ENCODE measurements at places on chromosomes 4 and X. TPM values are rescaled to one million over a fixed set of nuclear protein-coding genes. Genes with fewer than 3 reads are reported as not detected.

Gene CPLX1
- 14.5 TPM for total RNA-seq

GRCh38 chrX:100435726-100436125 is 25.7 kb upstream of the PCDH19 start:
- no peak overlapping the region for H3K27ac ChIP-seq
- no peaks in the 10 kb centered on the region for H3K36me3 ChIP-seq
- H3K4me1 ChIP-seq: no peaks in the 10 kb centered on the region
- H3K27me3 ChIP-seq: no peaks in the 10 kb centered on the region

- H3K4me3 ChIP-seq: no peak overlapping the region
- DNase-seq: no peak
- H3K4me1 ChIP-seq: no peaks in the 10 kb centered on the region
- H3K27ac ChIP-seq: no peak overlapping the region
- no peaks in the 10 kb centered on the region for H3K36me3 ChIP-seq
- H3K27me3 ChIP-seq: no peaks in the 10 kb centered on the region
These were observed 13.3 kb downstream of the SLC38A5 start for GRCh38 chrX:48456628-48457331.

DNA sequence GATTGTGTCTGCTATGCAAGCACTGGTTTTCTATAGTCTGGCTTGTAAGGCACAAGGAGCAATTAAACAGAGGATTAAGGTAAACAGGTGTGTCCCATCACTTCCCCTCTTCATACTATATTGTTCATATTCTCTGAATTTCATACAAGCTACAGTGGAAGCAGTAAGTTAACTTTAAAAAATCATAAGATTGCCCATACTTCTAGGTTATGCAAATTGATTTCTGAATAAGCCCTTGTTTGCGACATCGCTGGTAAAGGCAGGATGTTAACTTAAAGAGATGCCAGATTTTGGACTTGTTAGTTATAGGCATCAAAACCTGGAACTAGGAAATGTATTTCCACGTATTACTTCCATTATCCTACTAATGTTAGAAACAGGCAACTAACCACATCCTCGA is 1.0 kb upstream of the TMEM131L start:
- no peaks in the 10 kb centered on the region for H3K36me3 ChIP-seq
- DNase-seq: no peak
- H3K27ac ChIP-seq: peak overlapping the region; percentile 56
- H3K4me3 ChIP-seq: no peak overlapping the region
- no peaks in the 10 kb centered on the region for H3K27me3 ChIP-seq
- peaks cover 37% of the 10 kb centered on the region for H3K4me1 ChIP-seq

GRCh38 chr4:169246279-169246678 is 24.5 kb downstream of the SH3RF1 start:
- H3K4me1 ChIP-seq: peaks cover 37% of the 10 kb centered on the region
- no peak overlapping the region for H3K27ac ChIP-seq
- no peak for DNase-seq

- H3K27ac ChIP-seq: no peak overlapping the region
- H3K4me3 ChIP-seq: no peak overlapping the region
- no peaks in the 10 kb centered on the region for H3K4me1 ChIP-seq
- H3K36me3 ChIP-seq: no peaks in the 10 kb centered on the region
These were observed 2353.5 kb downstream of the ARAP2 start for GRCh38 chr4:33890841-33891240.
